ENCODE measurements at places on chromosomes 12 and 14.
A peak's percentile ranks its signal among the peaks of the same experiment; 100 is the strongest.

DNA sequence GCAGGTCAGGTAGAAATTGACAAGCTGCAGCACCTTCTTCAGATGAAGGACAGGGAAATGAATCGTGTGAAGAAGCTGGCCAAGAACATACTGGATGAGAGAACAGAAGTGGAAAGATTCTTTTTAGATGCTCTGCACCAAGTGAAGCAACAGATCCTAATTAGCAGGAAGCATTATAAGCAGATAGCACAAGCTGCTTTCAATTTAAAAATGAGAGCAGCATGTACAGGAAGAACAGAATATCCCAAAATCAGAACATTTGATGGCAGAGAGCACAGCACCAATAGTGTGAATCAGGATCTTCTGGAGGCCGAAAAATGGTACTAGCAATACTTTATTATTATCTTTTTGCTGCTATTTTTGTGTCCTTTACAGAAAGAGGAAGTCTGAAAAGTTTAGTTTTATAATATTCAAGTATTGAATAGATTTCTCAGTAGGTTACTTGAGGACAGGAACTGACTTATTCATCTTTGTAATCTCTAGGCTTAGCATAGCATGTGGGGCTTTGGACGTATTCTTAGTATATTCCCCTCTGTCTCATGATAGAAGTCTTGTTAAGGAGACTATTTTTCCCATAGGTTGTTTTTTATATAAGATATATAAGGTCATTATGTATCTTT lies 30.8 kb downstream of the BBOF1 start:
- DNase-seq: no peak

GRCh38 chr14:61146899-61147298 lies 134.2 kb downstream of the TMEM30B start:
- no peak for DNase-seq

DNA sequence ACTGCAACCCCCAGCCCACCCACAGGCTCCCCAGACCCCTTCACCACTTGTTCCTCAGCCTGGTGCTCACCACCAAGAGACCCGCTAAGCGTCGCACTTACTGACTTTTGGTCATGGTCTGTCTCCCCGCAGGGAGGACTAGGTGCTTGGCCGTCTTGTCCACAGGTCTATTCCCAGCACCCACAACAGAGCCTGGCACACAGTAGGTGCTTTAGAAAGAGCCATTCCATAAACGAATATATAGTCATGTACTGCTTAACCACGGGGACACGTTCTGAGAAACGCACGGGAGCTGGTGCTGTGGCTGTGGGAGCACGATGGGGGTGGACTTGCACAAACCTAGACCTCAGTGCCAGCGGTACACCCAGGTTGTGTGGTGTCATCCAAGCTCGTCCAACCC lies 34.0 kb downstream of the NCOR2 start:
- no peak for DNase-seq

DNA sequence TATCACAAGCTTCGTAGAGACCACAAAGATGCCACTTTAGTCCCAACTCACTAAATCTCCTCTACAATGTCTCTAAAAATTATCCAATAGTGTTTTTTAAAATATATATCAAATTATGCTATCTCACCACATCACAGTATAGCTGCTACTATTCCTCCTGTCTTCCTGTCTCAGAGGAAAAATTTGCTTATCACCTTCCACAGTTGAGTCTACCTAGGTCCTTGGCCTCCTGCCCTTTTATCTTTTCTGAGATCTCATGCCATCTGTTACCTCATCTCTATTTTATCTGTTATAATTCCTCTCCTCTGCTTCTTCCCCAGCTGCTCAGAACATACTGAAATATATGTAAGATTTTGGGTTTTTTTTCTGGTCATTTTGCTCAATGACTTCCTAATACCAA lies 568.2 kb downstream of the DIO2 start:
- DNase-seq: no peak

GRCh38 chr12:108129017-108129812 lies at the start of gene WSCD2:
WSCD2 (plus strand) TSS chr12:108129288; CDS start chr12:108195833, 66,545 bp downstream.
- peak; percentile 49 for DNase-seq

- DNase-seq: peak; percentile 13
Observed at GRCh38 chr14:94036313-94037167, 10.4 kb downstream of the OTUB2 start.

- no peak for DNase-seq
Observed at GRCh38 chr12:46369474-46370379, 2.8 kb downstream of the SLC38A2 start.

- no peak for DNase-seq
Observed at GRCh38 chr14:40417777-40418401, 985.7 kb upstream of the FBXO33 start.

GRCh38 chr14:32049361-32050088 lies 27.6 kb upstream of the ARHGAP5 start:
- no peak for DNase-seq

GRCh38 chr12:79689061-79689476 lies 1.7 kb downstream of the PAWR start:
- no peak for DNase-seq

- no peak for DNase-seq
Observed at GRCh38 chr12:99131751-99132199, 486.7 kb downstream of the APAF1 start.

DNA sequence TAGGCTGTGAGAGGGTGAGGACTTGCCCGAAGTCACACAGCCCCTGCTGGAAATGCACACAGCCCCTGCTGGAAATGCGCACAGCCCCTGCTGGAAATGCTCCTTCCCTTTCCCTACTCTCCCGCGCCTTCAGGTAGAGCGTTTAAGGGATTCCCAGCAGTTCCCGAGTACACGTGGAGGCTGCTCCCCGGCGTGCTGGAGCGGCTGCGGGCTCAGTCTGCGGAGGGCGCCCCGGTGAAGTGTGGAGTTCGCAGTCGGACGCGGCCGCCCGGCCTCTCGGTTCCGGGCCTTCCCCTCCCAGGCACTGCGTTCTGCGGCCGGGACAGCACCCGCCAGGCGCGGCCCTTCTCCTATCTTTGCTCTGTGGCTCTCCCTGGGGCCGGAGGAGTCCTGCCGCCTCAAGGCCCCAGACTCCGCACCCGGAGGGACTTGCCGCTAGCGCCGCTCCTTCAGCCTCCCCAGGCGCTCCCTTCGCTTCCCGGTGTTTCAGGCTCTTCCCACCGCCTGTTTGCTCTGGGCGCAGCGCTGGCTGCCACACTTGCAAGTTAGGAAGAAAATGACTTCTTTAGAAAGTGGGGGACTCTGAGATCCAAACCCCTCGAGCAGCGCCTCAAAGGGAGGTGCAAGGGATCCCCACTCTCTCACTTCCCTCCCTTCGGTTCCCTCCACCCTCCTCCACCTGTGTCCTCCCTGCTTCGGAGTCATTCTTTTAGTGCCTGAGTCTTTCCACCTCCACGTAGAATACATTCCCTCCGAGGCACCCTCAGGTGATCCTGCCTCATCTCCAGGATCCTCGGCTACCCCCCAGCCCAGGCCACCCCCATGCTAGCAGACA lies 8.3 kb upstream of the TBX5 start:
- DNase-seq: no peak

DNA sequence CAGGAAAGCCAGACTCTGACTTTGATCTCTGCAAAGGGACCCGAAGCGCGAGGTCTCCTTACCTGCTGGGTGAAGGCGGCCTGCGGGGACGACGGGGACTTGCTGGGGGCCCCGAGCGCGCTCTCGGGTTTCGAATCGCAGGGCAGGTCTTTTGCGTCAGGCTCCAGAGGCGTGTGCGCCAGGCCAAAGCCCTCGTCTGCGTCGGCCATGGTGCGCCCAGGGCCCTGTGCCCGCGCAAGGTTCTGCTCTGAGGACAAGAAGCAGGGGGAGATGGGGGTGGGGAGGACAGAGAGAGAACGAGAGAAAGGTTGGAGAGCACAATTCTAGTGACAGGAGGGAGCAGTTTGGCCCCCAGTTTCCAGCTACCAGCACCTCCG lies 2.3 kb downstream of the TBX5 start:
- DNase-seq: no peak

GRCh38 chr14:60622917-60623257 lies 26.4 kb downstream of the SIX1 start:
- DNase-seq: no peak

DNA sequence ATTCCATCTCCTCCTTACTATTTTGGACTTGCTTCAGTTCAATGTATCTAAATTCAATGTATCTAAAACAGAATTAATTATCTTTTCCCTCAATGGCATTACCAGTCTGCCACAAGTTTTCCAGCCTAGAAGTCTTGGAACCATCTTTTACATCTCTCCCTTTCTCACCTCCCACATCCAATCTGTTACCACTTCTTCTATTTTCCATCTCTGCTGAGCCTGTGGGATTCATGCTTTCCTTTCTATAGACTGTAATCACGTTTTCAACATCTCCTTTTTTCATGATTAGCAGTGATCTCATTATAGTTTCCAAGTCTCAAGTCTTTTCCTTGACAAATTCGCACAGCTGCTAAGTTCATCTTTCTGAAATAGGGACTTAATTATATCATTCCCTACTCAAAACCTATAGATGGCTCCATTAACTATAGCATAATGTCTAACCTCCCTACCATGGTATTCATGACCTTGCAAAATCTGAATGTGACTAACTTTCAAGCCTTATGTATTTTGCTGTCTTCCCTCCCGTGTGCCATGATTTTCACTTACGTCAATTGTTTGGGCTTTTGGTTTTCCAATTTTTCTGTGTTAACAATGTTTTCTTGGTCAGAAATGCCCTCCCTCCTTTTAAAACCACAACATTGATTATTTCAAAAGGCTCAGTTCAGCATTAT lies 20.5 kb upstream of the PTPRB start:
- DNase-seq: no peak

GRCh38 chr12:57473392-57473791 lies 6.3 kb downstream of the ARHGAP9 start:
- no peak for DNase-seq

All from DMS79 treated with DMSO at 0.1 percent for 48 hours (cell line).